Stimulated activated CD8-positive, alpha-beta memory T cell treated with anti-CD3 and anti-CD28 coated beads, Interleukin-7, amount 100 ng/mL, for 4 hours (primary cell): ENCODE measurements at places on chromosomes 7 and 10.
A peak's percentile ranks its signal among the peaks of the same experiment; 100 is the strongest.

DNA sequence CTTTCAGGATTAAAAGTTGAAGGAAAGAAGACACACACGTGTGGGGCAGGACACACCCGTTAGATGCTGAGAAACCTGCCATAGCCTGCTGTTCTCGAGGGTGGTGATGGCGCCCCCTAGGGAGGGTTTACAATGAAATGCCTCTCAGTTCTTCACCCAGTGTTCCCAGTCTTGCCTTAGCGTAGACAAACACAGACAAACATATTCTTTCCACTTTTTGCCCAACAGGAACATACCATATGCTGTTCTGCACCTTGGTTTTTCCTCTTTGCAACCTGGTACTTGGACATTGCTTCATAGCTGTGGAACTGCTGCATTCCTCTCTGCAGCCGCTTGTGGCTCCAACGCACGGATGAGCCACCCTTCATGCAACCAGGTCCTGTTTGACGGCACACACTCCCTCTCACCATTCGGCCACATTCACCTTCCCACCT lies 23.3 kb upstream of the HSPA12A start:
- no peak for DNase-seq

GRCh38 chr7:101502466-101503098 lies 126.5 kb downstream of the MYL10 start:
- no peak for DNase-seq

- DNase-seq, result no peak
Measured at GRCh38 chr10:83489161-83489560, 650.1 kb upstream of the GHITM start.

DNA sequence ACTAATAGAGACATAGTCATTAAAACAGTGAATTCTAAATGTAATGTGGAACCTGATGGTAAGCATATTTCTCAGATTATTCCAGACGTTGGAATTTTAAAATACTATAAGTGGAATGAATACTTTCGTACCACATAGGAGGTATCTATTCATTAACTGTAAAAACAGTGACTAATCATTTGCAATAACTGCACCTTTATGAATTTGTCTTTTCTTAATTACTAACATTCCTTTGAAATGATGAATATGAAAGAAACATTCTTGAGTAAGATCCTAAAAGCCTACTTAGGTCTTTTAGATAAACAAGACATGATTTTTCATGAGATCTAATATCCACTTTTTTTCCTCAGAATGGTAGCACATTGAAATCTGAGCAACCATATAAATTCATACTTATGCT lies 549.0 kb upstream of the LRRN3 start:
- no peak for DNase-seq

GRCh38 chr7:43554423-43554822 lies 28.5 kb upstream of the STK17A start:
- DNase-seq, result no peak

DNA sequence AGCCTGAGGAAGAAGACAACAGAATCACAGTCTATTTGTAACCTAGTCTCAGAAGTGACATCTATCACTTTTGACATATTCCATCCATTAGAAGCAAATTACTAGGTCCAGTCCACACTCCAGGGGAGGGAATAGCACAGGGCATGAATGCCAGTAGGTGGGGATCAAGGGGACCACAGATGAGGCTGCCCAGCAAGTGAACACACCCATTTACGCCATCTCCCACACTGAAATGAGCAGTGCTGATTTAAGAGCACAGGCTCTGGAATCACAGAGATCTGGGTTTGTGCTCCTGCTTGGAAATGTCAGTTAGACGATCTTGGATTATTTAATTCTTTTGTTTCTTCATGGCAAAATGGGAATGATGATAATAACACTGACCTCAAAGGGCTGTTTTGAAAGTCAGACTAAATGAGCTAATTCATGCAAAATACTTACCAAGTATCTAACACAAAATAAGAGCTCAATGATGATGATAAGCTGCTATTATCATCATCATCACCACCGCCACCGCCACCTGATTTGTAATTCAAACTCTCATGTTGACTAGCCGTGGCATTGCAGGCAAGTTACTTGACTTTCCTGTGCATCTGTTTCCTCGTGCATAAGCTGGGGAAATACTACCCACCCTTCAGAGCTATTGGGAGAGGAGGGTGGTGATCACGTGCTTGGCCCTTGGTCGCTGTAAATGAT lies 138.9 kb upstream of the KLF14 start:
- DNase-seq, result no peak

DNA sequence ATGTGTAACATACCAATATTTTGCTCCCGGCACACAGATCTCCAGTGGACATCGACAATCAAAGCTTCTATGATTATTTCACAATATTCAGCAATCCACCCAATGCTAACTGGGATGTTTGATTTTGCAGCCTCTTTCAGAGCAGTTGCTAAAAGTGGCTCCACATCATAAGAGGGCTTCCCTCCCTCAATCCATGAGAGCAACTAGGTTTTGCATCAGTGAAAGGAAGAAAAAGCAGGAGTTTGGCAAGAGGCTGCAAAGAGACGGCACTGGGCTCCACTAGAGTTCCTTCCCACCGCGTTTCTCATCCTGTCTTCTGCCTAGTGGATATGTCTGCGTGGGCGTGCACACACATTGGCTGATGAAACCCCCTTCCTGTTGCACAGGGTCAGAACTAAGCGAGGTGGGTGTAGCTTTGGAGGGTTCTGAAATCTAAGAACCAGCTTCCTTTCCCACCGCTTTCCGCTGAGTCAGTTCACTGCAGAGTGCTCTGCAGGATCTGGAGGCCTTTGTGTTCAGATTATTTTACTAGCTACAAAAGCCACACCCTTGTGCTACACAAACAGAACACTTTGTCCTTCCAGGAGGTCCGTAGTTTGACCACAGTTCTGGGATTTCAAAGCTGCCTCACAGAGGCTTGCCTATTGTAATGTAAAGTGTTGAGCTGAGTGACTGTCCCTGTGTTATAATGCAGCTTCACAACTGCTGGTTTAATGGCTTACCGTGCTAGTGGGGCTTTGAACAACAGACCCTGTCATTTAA lies 28.1 kb downstream of the ARL4A start:
- DNase-seq, result peak; percentile 2

DNA sequence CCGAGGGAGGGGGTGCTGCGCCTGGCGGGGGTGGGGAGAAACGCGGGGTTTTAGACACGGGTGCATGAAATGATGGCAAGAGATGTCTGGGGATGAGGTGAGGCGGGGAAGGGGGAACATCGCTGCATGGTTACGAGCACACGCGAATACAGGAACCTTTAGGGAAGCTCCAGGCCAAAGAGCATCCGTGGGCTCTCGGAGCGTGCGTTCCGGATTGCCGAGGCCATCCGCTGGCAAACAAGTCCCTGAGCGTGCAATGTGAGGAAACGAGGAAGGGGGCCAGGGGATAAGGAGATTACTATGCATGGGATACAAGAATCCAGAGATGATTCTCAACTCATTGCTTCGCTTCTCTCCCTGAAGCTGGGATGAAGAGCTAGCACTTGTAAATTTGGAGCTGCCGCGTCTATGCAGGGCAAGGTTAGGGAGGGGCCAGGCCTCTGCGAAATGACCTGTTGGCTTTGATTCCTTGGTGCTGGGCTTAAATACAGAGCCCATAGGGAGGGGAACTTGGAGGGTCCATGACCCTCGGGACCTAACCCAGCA lies 520 bp upstream of the WNT2 start:
- no peak for DNase-seq

GRCh38 chr7:3978839-3979238 lies 677.8 kb downstream of the SDK1 start:
- no peak for DNase-seq

DNA sequence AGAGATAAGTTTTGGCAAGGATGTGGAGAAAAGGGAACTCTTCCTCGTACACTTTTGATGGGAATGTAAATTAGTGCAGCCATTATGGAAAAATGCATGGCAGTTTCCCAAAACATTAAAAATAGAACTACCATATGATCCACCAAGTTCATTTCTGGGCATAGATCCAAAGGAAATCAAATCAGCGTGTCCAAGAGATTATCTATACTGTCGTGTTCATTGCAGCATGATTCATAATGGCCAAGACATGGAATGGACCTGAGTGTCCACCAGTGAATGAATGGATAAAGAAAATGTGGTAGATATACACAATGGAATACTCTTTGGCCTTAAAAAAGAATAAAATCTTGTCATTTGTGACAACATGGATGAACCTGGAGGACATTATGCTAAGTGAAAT lies 70.3 kb upstream of the RSU1 start:
- no peak for DNase-seq

GRCh38 chr10:11521860-11522259 lies 89.6 kb downstream of the USP6NL start:
- no peak for DNase-seq

DNA sequence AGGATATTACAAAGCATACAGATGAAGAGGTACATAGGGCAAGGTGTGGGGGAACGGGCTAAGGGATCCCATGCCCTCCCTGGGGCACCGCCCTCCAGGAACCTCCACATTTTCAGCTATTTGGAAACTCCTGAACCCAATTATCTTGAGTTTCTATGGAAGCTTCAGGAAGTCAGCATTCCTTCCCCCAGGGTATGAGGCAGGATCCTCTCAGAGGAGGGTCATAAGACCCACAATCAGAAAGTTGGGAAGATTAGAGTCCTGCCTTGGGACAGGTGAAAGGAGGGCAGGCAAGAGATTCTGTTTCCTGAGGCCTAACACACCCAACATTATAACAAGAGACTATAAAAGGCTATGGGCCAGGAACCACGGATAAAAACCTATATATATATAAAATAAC lies 98.0 kb downstream of the RALA start:
- no peak for DNase-seq

- no peak for DNase-seq
Measured at GRCh38 chr10:133313192-133313591, 4.5 kb downstream of the ZNF511 start.

GRCh38 chr7:139358541-139359365 lies 941 bp upstream of the LUC7L2 start:
- peak; percentile 13 for DNase-seq

DNA sequence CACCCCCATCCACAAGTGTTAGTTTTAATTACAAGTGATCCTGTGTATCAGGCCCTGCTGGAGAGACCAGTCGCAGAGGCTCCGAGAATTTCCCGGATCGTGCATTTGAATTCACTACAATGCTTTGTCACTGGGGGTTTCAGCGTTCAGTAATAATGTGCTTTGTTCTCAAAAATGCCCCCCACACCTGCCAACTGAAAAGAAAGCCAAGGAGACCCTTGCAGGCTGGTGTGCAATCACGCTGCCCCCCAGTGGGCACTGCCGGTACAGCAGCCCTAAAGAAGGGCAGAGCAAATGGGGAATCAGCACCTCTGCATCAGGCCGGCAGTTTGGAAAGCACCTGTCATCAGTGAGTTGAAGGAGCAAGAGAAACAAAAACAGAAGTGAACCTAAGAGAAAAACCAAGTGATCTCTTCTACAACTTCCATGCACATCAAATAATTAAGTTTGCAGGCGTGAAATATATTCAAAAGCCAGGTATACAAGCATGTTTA lies 177.6 kb downstream of the PARD3 start:
- DNase-seq, result peak; percentile 25

DNA sequence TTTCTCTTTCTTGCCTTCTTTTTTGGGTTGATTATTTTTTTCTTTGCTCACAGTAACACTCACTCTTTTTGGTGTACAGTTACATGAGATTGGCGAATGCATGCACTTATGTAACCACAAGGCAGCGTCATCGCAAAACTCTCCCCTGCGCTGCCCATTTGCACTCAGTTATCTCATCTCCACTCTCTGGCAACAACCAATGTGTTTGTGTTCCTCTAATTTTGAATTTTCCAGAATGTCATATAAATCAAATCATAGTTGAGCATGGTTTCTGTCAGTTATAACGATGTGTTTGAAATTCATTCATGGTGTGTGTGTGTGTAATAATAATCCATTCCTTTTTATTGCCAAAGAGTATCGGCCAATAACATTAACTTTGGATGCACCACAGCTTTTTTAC lies 23.0 kb upstream of the IGFBP3 start:
- DNase-seq, result no peak

GRCh38 chr10:130767116-130767730 lies 544.3 kb downstream of the TCERG1L start:
- no peak for DNase-seq

DNA sequence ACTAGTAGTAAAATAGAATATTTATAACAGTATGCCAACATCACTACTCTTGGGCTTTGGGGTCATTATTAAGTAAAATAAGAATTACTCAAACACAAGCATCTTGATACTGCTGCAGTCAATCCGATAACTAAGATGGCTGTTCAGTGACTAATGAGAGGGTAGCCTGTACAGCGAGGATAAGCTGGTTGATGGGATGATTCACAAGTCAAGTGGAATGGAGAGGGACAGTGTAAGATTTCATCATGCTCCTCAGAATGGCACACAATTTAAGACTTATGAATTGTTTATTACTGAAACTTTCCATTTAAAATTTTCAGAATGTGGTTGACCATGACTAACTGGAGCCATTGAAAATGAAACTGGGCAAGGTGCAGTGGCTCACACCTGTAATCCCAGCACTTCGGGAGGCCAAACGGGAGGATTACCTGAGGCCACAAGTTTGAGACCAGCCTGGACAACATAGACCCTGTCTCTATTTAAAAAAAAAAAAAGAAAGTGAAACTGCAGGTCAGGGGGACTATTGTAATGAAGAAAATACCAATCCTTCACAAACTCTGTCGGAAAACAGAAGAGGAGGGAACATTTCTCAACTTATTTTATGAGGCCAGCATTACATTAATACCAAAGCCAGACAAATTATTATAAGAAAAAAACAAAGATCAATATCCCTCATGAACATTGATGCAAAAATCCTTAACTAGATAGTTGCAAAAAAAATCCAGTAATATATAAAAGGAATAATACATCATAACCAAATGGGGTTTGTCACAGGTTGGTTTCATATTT lies 11.2 kb downstream of the AVL9 start:
- no peak for DNase-seq

DNA sequence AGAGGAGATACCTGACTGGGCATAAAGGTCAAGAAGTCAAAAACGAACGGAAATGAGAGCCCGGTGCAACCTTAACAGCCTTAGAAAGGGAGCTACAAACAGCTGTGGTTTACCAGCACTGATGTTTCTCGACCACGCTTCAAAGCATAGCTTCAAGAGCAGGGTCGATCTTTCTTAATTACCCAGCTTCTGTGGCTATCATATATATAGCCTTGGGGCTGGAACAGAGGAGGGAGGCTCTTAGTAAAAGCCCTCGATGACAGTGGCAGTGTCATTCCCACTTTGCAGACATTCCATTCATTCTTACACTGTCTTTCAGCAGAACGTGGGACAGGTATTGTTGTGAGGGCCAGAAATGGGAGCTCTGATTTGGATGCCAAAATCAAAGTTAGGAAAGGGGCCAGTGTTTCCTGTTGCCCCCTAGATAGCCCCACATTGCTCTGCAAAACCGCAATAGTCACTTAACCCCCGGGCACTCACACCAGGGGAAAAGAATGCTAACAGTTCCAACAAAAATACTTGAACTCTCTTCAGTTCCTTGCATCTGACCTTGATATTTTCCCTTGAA lies 141.5 kb downstream of the MTPAP start:
- DNase-seq, result no peak

DNA sequence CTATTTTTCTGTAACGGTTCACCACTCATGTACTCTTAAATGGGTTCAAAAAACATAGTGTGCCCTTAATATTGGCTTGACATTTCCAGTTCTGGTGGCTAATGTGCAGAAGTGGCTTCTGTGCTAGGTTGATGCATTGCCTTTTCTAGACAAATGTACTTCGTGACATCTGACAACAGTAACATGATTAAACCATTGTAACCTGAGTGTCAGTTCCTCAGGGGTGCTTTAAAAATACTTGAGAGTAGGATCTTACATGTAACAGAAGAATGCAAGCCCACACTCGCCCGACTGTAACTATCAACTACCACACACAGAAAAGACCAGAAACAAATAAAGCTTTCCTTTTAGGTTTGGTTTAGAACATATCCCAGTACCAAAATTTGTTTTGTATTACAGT lies 393.4 kb upstream of the NFE2L3 start:
- no peak for DNase-seq

GRCh38 chr7:93968911-93969620 lies 35.1 kb downstream of the BET1 start:
- no peak for DNase-seq
